ENCODE measurements at places on chromosomes 12 and 14.

DNA sequence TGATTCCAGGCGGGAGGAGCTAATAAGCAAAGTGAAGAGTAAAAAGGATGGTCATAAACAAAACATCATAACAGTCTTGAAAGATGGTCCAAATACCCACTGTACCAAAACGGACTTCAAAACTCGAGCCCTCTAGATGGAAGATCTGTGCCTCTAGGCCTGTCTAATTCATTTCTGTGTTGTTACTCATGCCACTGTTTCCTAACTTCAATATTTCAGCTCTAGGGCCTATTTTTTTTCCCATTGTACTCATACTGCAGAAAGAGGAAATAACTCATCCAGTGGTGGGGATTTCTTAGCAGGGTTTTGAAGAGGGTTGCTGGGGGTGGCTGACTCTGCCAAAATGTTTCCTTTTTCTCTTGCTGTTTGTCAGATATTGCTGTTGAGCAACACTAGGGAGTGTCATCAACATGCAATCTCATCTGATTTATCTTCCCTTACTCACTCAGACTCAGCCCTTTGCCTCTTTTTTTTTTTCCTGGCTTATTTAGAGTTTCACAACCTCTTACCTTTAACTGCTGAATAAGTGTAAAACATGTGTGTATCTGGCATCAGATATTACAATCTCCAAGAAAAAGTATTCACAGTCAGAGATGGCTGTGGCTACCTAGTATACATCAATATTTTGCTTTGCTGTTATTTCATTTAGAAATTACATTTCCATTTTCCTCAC lies 189.6 kb downstream of the DUSP6 start:
- no peak for DNase-seq

- no peak for DNase-seq
Measured at GRCh38 chr12:105464406-105464805, 133.9 kb downstream of the C12orf75 start.

- DNase-seq: no peak
Measured at GRCh38 chr14:23492618-23493272, 23.2 kb downstream of the NGDN start.

GRCh38 chr14:77599889-77600288 lies 16.5 kb downstream of the SPTLC2 start:
- DNase-seq: no peak

- DNase-seq: no peak
Measured at GRCh38 chr12:29882846-29883245, 99.1 kb upstream of the TMTC1 start.

- DNase-seq: no peak
Measured at GRCh38 chr12:132460571-132460970, 29.4 kb upstream of the FBRSL1 start.

- no peak for DNase-seq
Measured at GRCh38 chr12:124457287-124458219, 109.9 kb downstream of the NCOR2 start.

GRCh38 chr14:87041290-87042020 lies 951.5 kb downstream of the GALC start:
- no peak for DNase-seq

DNA sequence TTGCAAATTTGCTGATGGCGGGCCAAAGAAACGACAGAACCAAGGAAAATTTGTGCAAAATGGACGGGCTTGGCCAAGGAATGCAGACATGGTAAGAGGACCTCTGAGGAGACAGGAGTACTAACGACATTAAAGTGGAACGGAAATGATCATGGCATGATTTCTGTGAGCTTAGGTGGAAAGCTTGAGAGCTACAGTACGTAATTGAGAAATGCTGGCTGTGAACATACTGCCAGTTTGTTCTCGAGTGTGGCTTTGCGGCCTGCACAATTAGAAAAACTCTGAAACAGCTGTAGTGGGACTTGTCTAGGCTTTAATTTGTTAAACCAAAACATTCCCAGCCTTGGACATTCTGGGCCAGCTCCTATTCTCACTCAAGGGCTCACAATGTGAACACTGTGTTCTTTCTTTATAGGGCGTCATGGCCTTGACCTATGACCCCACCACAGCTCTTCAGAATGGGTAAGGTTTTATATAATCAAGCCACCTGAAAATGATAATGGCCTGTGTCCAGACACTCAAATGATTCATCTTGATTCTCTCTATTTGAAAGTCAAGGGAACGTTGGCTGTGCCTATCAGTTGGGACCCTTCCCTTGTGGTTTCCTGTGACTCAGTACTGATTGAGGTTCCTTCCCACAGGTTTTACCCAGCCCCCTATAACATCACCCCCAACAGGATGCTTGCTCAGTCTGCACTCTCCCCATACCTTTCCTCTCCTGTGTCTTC lies 48.5 kb downstream of the BAZ2A start:
- no peak for DNase-seq

DNA sequence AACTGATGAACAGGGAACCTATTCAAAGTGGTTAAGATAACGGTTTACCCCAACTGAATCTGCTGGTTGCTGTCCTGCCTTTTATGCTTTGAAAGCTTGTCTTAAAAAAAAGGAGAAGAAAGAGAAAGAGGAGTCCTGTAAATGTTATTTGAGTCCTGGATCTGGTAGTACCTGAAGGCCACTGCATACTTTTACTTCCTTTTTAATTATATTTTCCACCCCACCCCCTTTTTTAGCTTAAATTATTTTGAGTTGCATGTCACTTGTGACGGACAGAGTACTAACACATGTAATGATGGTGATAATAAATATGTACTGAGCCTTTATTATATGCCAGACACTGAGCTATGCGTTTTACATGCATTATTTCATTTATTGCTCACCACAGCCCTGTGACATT lies 2.5 kb upstream of the AMIGO2 start:
- DNase-seq: no peak

- DNase-seq: no peak
Measured at GRCh38 chr12:125376422-125376821, 311.2 kb downstream of the AACS start.

DNA sequence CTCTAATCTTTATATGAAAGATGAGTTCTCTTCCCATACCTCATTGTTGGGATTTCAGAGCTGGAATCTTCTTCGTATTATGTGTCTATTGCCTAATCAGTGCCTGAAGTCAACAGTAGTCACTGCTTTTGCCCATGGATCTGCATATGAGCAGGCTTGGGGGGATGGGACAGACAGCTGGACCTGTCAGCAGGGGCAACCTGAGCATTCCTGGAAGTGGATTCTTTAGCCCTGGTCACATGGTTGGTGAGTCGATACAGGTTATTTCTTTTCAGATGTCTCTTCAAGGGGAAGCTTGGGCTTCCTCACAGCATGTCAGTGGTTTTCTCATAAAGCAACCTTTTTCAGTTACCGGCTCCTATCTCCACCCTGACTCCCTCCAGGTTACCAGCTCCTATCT lies 97.3 kb upstream of the RBM19 start:
- no peak for DNase-seq

DNA sequence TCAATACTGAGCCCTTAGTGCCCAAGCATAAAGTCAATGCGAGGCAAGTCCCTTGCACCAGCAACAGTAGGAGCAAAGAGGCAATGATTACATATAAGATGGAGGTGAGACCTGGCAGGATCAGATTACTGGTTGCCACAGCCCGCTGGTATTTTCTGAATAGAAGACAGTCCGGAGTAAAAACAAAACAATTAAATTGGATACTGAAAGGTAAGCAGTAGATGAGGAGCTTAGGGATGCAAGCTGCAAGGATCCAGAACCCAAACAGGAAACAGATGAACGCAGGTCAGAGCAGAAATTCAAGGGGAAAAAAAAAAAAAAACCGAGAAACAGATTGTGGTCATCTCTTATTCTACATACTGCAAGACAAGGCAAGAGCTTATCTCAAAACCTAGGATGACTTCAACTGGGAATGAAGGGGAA lies 119.6 kb downstream of the MED13L start:
- DNase-seq: peak; percentile 55

DNA sequence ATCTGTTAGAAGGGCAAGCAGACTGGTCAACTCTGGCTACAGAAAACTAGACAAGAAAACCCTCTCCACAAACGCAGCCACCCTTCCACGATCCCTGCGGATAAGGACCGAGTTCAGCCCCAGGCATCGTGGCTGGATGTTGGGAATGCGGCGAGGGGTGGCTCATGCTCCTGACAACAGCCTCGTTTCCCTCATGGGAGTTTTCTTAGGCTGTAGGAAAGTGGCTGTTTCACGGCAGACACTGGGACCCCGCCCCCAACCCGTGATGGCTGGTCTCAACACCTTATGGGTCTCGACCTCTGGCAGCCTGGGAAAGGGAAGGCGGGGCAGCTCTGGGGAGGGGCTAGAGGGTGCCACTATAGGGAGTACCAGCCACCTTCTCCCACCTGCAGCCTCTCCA lies 123.3 kb downstream of the RFLNA start:
- DNase-seq: no peak

GRCh38 chr14:104928391-104929133 lies 3.9 kb downstream of the PLD4 start:
- DNase-seq: no peak

DNA sequence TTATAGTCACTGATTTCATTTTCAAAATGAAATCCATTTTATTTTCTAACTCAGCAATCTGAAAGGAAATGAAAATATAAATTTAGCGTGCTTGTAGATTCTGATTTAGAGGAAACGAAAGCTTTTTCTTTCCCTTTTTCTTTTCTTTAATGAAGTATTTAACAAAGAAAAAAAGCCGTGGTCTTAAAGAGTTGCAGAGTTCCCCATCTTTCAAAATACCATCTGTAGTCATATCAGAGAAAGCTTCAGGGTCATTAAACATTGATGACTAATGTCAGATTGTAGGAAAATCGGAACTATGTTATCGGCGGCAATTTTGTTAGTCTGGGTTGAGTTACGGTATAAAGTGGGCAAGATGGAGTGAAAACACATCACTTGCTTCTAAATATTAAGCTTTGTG lies 32.3 kb downstream of the DRAM1 start:
- no peak for DNase-seq

DNA sequence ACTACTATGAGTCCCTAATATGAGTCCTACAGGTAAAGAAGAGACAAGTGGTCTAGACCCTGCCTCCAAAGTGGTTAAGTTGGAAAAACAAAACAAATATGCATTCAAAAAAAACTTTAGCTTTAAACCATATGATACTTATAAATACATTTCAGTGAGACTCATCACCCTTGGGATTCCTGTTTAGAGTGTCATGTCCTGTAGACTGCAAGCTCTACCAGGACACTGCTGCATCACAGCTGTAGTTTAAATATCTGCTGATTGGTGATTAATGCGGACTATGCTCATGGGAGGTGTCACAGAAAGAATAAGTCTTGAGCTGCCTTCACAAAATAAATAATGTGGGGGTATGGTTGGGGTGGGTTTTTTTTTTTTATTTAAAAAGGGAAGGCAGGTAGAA lies 8.8 kb upstream of the LGR5 start:
- DNase-seq: no peak

- no peak for DNase-seq
Measured at GRCh38 chr14:68451696-68452373, 341.0 kb downstream of the ZFP36L1 start.

GRCh38 chr14:68231898-68232297 lies 412.3 kb downstream of the RAD51B start:
- DNase-seq: no peak

DNA sequence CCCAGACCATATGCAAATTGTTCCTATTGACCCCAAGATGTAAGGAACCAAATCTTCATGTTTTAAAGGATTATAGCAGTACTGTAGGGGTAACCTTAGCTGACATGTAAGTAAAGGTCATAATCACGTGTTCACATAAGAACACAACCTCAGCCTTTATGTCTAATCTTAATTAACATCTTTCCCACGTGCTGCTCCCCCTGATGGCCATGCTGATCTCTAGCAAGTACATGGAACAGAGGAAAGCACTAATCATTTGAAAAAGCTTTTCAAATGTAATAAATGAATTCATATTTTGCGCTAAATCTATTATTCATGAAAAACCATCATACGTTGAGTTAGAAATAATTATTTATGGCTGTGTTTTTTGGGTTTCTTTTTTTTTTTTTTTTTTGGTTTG lies 30.5 kb upstream of the ITPR2 start:
- no peak for DNase-seq

GRCh38 chr12:9235519-9235918 lies 27.3 kb upstream of the PZP start:
- DNase-seq: no peak

- DNase-seq: no peak
Measured at GRCh38 chr14:81797315-81797714, 263.7 kb upstream of the SEL1L start.

DNA sequence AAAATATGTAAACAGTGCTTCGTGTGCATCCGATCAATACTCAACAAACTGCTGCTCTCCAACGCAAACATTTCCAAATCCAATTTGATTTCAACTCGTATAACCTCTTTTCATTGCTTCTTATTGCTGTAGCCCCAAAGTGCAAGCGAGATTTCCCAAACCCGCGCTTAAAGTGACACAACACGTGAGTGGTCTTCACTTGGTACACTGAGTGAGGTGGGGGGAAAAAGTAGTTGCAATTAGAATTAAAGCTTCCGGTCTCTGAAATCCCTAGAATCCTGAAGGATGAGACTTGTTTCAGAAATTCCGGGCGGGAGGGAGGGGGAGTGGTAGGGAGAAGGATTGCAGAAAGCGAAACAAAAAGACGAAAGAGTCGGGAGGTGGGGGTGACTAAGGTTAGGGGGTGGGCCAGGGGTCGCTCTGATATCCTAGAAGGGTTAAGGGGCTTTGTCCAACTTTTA lies 387.5 kb downstream of the BCAT1 start:
- no peak for DNase-seq

DNA sequence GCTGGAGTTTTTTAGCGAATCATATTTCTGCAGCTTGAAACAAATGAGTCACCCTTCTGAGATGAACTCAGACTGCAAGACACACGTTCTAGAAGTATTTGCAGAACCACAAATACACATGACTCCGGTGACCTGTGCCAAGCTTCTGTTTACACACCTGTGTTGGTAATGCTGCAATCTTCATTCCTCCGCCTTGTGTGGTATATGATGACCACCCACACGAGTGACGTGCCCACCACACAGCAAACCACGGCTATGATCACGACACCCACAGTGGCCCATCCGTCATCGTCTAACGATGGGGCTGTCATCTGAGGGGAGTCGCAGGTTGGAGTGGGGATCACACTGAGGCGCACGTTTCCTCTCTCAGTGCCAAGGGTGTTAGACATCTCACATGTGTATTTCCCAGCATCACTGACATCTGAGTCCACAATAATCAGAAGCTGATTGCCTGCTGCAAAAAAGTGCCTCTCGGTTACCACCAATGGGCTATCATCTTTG lies 43.0 kb downstream of the LRIG3 start:
- DNase-seq: no peak

- DNase-seq: peak; percentile 27
Measured at GRCh38 chr12:41514021-41514777, 326.1 kb downstream of the PDZRN4 start.

GRCh38 chr14:49997991-49998390 lies 105.1 kb downstream of the ARF6 start:
- DNase-seq: no peak

Measured in NCI-H2107 (cell line).